ENCODE measurements at places on chromosomes 6 and 20.

- no peak for DNase-seq
Measured at GRCh38 chr6:151172751-151173150, 67.0 kb upstream of the AKAP12 start.

DNA sequence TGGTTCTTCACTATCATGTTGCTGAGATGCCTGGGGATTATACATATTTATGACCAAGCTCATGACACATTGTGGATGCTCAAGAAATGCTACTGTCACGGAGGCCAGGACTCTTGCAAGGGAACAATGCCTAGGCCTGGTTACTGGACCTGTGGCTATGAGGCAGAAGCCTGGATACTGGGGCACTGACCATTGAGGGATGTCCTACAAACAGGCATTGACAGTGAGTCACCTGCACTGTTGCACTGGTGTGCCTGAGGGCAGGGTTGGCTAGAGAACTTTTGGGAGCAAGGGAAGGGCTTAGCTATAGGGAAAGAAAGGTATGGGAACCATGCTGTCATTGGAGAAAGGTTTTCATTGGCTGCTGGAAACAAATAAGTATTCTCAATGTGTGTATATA is 313.1 kb upstream of the SUPT3H start:
- DNase-seq, result no peak

DNA sequence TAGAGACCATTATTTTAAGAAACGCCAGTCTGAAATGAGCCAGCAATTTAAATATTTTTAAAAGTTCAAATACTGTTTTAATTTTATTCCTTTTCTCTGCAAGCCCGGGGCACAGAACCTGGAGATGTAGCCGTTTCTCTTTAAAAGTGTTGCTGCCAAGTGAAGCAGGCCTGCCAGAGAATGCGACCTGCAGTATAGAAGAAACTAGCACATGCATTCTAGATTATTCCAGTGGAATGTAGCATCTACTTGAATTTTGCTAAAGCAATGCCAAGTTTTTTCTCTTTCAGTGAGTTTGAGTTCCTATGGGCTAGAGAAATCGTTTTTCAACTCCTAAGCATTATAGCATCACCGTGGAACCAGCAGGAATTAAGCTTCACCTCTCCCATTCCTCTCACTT is 101.3 kb downstream of the QRSL1 start:
- DNase-seq, result no peak

- no peak for DNase-seq
Measured at GRCh38 chr6:63943826-63944225, 308.2 kb downstream of the PHF3 start.

GRCh38 chr20:32190616-32191415 is 16.7 kb downstream of the PLAGL2 start:
- no peak for DNase-seq

Data from NCI-H1436 (cell line).